ENCODE measurements at places on chromosomes 7 and 10. TPM values are rescaled to one million over a fixed set of nuclear protein-coding genes. Genes with fewer than 3 reads are reported as not detected.
A peak's percentile ranks its signal among the peaks of the same experiment; 100 is the strongest.

- DNase-seq, result no peak
Measured at GRCh38 chr7:3957472-3958108, 656.5 kb downstream of the SDK1 start.

OR6V1 gene
- total RNA-seq, result not detected

DNA sequence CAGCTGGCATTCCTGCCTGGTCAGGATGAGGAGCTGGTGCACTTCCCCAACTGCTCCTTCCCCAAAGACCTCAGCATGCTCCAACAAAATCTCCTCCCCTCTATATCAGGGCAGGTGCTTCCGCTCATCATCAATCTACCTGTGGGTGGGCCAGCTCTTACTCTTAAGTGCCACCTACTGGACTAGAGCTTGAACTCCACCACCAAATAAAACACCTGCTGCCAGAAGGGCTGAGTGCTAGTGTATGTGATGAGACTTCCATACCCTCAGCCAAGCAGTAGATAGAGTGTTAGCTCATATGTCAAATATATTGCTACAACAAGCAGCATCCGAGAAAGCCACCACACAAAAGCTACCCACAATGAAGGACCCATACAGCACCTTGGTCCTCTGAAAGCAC is 264.3 kb downstream of the RNLS start:
- DNase-seq, result no peak

OR13A1 gene
- total RNA-seq, result not detected

DNA sequence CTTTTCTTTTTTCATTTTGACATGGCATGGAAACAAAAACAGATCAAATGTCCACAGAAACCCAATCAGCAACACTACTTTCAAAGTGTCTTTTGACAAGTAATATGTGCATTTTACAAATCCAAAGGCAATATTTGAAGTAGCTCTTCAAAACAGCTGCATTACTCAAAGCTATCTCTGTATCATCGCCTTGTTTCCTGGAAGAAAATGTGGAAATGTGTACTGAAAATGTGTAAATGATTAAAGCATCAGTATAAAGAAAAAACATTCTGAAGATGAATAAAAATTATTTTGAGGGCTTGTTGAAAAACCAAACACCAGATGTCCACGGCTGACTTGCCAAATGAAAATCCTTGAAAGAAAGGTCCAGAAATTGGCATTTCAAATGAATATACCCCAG is 16.5 kb upstream of the ITGB8 start:
- no peak for DNase-seq

GRCh38 chr7:31747553-31747952 is 60.5 kb downstream of the PPP1R17 start:
- no peak for DNase-seq

NPY gene
- total RNA-seq, result not detected

DNA sequence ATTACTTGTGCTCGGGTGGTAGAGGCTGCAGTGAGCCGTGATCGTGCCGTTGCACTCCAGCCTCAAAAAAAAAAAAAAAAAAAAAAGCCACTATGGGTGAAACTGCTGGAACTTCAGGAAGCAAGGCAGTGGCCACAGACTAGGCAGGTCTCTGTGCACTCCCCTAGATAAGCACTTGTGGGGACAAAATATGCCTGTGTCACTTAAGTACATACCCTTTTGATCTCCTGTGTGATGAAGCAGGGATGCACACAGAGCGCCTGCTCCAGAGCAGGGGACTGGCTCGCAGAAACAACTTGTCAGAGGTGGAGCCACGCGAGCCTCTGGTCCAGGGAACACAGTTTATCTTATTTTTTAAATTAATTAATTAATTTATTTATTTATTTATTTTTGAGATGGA is 42.9 kb upstream of the PSAP start:
- peak; percentile 34 for DNase-seq

- DNase-seq, result no peak
Measured at GRCh38 chr10:128850647-128851046, 616.4 kb upstream of the MGMT start.

GRCh38 chr7:7351832-7352231 is 169.5 kb downstream of the C1GALT1 start:
- no peak for DNase-seq

SNX10 gene
- total RNA-seq, result 4.5 TPM

DNA sequence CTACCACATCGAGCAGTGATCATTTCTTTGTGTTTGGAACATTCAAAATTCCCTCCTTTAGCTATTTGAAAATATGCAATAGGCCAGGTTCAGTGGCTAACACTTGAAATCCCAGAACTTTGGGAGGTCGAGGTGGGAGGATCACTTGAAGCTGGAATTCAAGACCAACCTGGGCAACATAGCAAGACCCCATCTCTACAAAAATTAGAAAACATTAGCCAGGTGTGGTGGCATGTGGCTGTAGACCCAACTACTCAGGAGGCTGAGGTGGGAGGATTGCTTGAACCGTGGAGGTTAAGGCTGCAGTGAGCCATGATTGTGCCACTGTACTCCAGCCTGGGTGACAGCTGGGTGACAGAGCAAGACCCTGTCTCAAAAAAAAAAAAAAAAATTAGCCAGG is 15.3 kb upstream of the EXOC4 start:
- no peak for DNase-seq

- peak; percentile 91 for DNase-seq
Measured at GRCh38 chr7:100469227-100470044, 5.4 kb upstream of the SPACDR start.

EFCAB10 gene
- total RNA-seq, result not detected

GRCh38 chr7:50664937-50665336 is 99.7 kb upstream of the DDC start:
- no peak for DNase-seq

DNA sequence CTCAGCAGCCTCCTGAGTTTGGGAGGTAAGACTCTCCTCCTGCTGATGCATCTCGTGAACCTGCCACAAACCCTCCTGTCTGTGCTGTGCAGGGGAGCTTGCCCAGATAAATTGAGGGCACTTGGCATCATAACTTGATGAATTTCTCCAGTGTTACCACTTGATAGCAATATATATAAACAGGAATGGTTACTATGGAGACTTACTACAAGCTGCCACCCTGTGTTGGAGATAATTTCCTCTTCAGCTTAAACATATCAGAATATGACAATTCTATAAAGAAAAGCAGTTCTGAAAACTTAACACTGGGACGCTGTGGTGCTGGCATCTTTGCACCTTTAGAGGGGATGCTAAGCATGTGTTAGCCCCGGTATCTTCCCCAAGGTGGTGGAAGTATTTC is 14.9 kb downstream of the PFKFB3 start:
- no peak for DNase-seq

- DNase-seq, result no peak
Measured at GRCh38 chr7:5279734-5280133, 3.0 kb upstream of the SLC29A4 start.

SHTN1 gene
- total RNA-seq, result 26.1 TPM

DNA sequence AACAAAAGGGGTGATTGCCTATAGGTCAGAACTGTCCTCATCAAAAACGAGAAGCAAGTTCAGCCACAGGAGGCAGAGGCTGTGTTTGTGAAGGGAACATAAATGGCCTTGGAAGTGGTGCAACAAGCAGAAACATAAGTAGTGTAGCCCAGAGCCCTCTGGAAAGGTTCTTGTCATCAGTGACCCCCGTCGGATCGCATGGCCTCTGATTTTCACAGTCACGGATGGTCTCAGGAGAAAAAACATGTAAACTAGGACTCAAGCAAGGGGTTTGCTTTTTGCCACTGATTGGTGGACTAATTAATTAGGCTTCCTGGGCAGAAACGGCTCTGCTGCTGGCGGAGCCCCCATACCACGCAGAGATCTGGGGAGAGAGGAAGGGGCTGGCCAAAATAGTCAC is 496.5 kb upstream of the MKI67 start:
- DNase-seq, result no peak

GRCh38 chr7:35250452-35250851 is 3.4 kb downstream of the TBX20 start:
- DNase-seq, result no peak

DNA sequence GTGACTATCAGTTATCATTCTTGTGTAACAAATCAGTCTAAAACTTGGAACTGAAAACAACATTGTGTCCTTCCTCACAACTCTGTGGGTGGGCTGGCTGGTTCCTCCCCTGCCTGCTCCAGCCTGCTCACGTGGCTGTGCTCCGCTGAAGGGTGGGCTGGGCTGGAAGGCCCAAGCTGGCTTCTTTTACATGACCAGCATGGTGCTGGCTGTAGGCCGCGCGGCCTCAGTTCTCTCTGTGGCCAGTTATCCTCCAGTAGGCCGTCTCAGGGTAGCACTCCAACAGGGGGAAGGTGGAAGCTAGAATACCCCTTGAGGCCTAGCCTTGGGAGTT is 11.3 kb downstream of the ADAMTS14 start:
- DNase-seq, result no peak

- DNase-seq, result no peak
Measured at GRCh38 chr10:132316133-132316532, 8.4 kb upstream of the STK32C start.

GRCh38 chr7:152312316-152312715 is 123.5 kb downstream of the KMT2C start:
- DNase-seq, result no peak

DNA sequence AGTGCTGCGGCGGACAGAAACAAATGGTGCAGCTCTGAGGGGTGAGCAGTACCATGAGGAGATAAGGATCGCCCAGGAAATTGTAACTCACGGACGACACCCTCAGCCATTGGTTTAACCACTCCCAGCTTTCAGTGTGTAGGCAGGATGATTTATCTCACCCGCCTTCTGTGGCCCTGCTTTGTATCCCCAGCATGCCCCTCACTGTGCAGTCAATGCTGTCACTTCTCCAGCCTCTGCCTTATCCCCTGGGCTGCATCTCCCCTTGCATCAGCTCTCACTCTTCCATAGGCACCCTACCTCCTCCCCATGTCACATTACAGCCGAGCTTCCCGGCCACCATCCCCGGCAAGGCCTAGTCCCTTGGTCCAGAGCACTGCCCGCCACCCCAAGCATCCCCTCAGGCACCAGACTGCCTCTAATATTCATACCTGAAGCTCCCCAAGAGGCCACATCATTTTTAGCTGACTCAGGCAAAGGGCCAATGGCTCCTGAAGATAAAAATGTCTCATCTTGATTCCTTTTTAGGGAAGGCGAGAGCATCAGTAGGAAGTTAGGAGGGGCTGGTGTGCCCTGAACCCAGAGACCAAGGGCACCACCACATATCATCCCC is 77.1 kb downstream of the CARD11 start:
- DNase-seq, result no peak

All from aorta (tissue), 5 donors.